ENCODE measurements at places on chromosomes 3 and 15.
A peak's percentile ranks its signal among the peaks of the same experiment; 100 is the strongest.

- DNase-seq: no peak
Measured at GRCh38 chr3:66039590-66039887, 821 bp upstream of the MAGI1 start.

DNA sequence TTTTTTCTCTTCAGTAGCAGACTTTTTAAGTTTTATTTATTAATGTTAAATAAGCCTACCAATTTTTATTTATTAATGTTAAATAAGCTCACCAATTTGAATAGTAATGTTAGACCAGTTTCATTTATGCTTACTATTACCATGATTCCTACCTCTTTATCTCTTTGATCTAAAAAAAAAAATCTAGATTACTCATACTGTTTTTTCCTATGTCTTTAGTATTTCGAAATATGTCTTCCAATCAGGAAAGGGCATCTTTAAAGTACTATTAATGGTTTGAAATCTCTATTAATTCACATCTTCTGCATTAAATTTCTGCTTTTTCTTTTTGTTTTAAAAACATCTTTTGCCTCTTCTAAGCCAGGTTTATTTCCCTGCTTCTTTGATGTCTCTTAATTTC lies 27.5 kb upstream of the MAPKBP1 start:
- no peak for DNase-seq

DNA sequence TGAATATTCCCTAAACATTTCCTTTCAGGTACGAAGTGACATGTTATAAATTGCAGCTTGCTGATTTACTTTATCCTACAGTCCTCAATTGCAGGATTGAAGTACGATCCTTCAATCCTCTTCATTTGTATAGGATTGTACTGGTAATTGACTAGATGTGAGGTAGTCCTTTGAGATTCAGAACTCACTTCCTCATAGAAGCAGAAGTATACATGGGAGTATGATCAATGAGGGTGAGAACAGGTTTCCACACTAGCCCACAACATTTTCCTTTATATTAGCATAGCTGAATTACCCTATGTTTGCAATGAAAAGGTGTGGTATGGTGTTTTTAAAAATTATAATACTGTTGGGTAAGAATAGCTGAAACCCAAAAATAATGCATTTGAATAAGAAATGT lies 160.0 kb upstream of the UMPS start:
- DNase-seq: no peak

GRCh38 chr3:97265237-97266005 lies 451.0 kb downstream of the EPHA6 start:
- no peak for DNase-seq

- no peak for DNase-seq
Measured at GRCh38 chr3:110567029-110567428, 504.6 kb upstream of the NECTIN3 start.

DNA sequence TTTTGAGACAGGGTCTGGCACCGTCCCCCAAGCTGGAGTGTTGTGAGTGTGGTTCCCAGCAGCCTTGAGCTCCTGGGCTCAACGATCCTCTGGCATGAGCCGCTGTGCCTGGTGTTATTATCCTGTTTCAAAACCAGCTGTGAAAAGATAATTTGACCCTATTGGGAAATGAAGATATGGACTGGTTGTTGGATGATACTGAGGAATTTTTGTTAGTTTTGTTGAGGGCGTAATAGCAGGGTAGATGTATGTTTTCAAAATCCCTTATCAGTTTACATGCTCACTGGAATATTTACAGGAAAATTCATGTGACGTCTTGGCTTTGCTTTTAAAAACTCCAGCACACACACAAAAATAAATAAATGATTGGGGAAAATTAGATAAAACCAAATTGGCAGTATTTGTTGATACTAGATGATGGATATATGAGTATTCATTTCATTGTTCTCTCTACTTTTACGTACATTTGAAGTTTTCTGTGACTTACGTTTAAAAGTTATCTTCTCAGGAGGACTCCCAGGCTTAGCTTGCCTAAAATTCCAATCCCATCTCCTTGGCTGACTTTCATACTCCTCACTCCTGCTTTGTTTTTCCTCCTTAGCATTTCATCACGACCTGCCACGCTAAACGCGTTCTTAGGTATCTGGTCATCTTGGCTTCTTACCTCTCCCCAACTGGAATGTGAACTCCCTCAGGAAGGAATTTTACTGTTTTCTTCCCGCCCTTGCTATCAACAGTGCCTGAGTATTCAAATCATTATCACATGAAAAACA lies 56.8 kb upstream of the TFRC start:
- no peak for DNase-seq

- DNase-seq: no peak
Measured at GRCh38 chr15:78212546-78213424, 21.6 kb downstream of the ACSBG1 start.

GRCh38 chr3:115943579-115943978 lies 320.3 kb downstream of the GAP43 start:
- no peak for DNase-seq

DNA sequence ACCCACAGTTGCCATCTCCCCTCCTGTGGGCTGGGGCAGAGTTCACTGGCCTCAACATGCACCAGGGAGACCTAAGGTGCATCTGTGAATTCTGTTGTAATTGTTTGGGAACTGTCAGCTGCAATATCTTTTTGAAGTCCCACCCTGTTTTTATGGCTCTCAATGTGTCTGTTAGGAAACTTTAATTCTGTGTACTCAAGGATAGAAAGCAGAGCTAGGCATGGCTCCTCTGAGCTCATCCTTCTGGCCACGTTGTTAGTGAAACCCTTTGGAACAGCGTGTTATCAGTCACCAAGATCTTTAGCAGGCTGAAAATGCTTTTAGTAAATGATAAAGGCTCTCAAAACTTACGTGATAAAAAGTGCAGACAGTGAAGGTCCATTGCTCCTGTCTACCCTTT lies 33.6 kb upstream of the MTMR10 start:
- no peak for DNase-seq

- no peak for DNase-seq
Measured at GRCh38 chr3:197613199-197613598, 57.4 kb upstream of the BDH1 start.

- DNase-seq: no peak
Measured at GRCh38 chr3:53780806-53781205, 65.4 kb downstream of the CHDH start.

GRCh38 chr3:160801386-160802118 lies 45.5 kb downstream of the PPM1L start:
- DNase-seq: no peak

DNA sequence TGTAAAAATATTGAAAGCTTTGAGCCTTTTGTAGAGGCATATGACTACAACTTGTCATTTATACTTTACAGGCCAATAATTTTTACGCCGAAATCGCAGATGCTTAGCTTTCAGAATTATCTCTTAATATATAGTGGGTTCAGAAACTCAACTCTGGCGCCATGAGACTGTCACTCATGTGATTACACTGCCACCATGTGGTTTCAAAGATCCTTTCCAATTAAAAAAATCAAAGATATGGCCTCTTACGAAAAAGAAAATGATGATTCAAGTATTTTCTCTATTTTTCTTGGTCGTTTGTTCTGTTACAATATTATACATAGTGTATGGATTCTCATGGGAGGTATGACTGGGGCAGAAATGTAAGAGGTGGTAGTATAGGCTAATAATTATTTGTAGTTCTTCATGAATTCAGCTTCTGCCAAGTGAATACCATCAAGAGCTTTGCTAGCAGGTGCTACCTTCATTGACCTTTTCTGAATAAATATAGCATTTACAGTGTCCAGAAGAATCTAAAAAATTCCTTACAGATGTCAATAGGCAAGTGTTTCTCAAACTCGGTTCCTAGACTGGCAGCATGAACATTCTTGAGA lies 751.7 kb upstream of the GOLIM4 start:
- DNase-seq: no peak

DNA sequence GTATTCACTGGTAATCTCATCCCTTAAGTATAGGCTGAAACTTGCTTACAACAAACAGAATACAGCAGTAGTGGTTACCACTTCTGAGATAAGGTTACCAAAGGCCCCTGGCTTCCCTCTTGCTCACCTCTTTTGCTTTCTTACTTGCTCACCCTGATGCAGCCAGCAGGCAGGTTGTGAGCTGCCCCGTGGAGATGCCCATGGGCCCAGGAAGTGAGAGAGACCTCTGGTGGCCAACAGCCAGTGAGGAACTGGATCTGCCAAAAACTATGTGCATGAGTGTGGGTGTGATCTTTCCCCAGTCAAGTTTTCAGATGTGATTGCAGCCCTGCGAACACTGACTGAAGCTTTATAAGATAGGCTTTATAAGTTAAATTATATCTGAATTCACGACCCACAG lies 48.7 kb downstream of the NMNAT3 start:
- no peak for DNase-seq

DNA sequence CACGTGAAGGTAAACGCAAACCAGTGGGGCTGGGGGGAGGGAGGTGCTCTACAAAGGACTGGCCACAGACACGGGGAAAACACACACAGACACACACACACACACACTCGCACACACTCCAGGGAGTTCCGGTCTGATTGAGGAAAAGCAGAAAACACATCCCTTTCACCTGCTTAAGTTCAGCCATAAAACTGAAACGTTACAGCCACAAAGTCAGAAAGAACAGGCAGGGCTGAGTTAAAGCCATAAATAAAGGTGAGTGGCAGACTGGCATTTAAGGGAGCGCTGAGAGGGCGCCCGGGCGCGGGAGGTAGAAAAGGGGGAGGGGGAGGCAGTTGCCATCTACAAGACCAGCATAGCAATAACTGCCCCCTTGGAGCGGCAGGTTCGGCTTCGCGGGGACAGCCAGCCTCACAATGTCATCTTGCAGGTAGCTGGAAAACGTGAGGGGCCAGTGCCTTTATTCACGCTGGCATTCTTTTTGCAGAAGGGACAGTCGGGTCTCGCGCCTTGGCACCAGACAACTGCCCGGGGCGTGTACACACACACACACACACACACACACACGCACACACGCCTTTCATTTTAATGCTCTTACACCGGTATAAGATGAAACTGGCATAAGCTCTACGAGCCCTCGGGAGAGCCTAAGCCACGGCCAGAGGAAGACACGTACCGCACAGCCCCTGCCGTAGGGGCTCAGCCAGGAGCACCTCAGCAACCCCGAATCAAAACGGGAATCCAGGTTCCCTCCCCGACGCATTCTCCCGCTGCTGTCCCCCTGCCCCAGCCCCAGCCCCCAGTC lies 866 bp downstream of the TNIK start:
- DNase-seq: peak; percentile 25

- no peak for DNase-seq
Measured at GRCh38 chr3:167501941-167502340, 28.1 kb upstream of the SERPINI2 start.

- DNase-seq: no peak
Measured at GRCh38 chr3:5051772-5052171, 70.3 kb upstream of the ARL8B start.

DNA sequence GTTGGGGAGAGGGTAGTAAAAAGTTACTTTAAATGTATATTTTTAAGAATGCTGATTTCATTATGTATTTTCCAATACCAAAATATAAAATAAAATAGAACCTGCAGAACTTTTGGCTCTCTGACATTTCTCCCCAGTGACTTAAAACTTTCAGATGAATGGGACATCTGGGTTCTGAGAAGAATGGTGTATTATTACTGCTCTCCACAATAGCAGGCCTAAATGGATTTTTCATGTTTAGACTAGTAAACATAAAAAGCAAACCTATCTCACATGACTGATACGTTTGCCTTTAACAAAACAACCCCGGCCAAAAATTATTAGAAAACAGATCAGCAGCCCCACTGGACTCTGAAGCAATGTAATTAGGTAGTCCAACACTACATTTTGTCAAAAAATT lies 73.8 kb downstream of the FHIT start:
- no peak for DNase-seq

DNA sequence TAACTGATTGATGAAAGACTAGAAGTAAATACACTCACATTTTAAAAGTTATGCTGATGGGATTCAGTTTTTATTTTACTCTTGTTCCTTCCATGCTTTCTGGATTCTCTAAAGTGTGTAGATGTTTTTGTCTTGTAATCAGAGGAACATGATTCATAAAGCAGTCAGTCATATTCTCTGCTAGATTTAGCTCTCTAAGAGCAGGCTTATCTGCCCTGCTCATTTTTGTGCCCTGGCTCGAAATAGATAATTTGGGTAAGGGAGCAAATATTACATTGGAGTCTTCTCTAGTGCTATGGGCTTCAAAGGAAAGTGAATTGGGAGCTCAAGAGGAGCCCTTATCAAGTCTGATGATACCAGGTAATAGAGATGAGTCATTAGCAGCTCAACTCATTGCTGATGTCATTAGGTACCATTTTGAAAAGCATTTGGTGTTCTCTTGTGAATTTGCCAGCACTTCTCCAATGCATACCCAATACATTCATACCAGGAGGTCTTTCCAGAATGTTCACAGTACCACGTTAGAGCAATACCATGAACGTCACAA lies 27.7 kb downstream of the SACM1L start:
- DNase-seq: no peak

DNA sequence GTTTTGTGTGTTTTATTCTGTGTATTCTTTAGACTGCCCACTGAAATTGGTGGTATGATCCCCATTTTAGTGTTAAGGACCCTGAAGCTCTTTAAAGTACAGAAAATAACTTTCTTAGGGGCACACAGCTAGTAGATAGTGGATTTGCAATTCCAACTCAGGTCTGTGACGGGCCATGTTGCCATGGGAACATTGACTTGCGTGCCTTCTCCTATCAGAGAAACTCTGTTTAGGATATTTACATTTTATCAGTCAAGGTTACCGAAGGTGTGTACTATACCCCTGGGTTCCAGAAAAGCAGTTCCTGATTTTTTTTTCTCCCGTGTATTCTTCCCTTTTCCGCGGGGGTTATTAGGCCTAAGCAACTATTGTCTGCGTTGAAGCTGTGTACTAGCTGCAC lies 19.4 kb downstream of the MYZAP start:
- DNase-seq: no peak

DNA sequence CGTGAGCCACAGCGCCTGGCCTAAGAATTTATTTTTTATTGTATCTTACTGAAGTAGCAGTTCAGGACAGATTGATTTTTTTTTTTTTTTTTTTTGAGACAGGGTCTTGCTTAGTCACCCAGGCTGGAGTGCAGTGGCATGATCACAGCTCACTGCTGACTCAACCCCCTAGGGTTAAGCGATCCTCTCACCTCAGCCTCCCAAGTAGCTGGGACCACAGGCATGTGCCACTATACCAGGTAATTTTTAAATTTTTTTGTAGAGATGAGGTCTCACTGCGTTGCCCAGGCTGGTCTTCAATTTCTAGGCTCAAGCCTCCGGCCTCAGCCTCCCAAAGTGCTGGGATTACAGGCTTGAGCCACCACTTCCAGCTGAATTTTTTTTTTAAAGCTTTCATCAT lies 99.8 kb upstream of the HERC1 start:
- DNase-seq: no peak

- DNase-seq: no peak
Measured at GRCh38 chr3:165854696-165855095, 17.5 kb upstream of the BCHE start.

DNA sequence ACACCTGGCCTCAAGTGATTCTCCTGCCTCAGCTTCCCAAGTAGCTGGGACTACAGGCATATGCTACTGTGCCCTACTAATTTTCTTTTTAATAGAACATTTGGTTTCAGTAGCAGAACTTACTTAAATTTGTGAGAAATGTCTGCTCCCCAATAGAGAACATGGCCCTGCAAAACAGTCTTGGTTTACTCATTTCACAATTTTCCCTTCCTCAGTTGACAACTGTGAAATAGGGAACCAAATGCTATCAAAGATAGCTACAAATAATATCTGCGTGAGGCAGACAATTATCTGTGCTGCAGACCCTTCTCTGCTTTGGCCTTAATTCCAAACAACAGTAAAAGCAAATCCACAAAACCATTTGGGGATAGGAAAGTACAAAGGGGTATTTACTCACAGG lies 22.6 kb downstream of the METTL6 start:
- no peak for DNase-seq
